NCI-H2029 treated with DMSO at 0.1 percent for 48 hours (cell line): ENCODE measurements at places on chromosomes 13 and 19.

DNA sequence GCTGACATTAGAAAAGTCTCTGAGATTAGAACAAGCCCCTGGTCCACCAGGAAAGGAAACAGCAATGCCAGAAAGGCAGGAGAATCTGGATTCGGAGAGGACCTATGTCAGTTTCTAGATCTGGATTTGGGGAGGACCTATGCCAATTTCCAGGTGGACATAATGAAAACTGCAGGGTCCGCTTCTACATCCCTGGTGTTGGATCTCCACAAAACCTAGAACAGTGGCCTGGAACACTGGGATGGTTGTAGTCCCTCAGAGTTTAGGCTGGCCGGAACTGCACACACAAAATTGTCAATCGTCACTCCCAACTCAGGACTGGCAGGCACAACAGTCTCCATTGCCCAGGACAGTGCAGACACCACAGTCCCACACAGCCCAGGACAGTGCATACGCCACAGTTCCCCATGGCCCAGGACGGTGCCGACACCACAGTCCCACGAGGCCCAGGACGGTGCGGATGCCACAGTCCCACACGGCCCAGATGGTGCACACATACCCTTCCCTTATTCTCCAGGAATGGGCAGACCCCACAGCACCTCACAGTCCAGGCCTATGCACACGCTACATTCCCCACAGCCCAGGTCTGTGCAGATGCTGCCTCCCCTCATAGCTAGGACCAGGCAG, 341.7 kb downstream of the UQCRFS1 start:
- no peak for DNase-seq

GRCh38 chr13:22243469-22244163, 572.7 kb downstream of the FGF9 start:
- no peak for DNase-seq

- no peak for DNase-seq
These were observed 163.6 kb downstream of the SPRY2 start for GRCh38 chr13:80177327-80177726.

DNA sequence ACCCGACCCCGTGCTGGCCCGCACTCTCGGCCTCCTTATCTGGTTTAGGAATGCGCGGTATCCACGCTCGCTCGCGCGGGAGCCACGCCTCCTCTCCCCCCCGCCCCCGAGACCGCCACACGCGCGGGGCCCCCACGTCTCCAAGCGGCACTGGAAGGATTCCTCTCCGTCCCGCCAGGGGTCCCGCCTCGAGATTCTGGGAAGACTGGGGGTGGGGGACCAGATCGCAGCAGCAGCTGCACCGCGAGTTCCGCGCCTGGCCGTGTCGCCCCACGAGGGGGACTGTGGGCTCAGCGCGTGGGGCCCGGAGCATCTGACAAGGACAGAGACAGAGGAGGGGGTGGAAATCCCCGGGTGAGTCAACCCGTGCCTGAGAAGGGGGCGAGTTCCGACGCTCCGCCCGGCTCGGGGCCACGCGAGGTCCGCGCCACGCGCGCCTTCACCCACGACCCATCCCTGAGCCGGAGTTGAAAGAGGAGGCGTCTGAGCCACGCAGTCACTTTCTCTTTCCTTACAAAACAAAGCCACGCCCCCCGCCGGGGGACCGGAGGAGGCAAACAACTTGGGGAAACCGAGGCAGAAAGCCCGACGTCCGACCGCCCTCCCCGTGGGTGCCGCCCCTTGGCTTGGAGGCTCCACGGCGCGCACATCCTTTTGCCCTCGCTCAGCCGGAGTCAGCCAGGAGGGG, 814 bp downstream of the S1PR2 start:
- no peak for DNase-seq

DNA sequence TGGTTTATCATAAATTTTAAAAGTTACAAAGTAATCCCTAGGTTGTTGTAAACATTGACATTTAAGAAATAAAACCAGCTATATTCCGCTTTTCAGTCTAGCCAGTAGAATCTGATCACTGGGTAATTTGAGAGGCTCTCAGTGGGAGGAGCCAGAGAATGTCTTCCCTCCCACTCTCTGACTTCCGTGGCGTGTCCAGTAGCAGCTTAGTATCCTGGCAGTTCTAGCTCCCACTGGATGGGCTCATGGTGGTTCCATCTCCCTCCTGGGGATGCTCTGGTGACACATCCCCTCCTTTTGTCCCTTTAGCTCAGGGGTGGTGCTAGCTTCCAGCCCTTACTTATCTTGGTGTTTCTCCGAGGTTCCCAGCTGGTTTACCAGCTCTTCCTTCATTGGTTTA, 34.5 kb downstream of the MTUS2 start:
- no peak for DNase-seq

GRCh38 chr13:22862478-22862877, 318.3 kb upstream of the SGCG start:
- no peak for DNase-seq

GRCh38 chr13:84543962-84544361, 661.7 kb upstream of the SLITRK1 start:
- DNase-seq, result no peak

GRCh38 chr13:52348983-52349780, 56.8 kb downstream of the THSD1 start:
- DNase-seq, result no peak

DNA sequence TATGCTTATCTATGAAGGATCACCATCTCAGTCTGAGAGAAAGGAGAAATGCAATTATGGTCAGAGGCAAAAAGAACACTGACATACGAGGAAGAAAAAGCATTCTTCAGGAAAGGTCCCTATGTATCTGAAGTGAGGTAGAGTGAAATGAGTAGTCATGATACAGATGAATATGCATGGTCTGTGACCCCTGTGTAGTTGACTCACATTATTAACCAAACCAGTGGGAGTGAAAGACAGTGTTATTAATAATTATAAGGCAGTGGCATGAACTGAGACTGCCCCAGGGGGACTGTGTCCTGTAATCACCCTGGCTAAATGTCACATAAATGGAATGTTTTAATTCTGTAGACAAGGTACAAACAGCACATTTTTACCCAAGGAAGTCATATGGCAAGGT, 1320.2 kb upstream of the PCDH9 start:
- DNase-seq, result no peak

- no peak for DNase-seq
These were observed 46.4 kb upstream of the F7 start for GRCh38 chr13:113058988-113059850.

- DNase-seq, result no peak
These were observed 9.7 kb upstream of the LRCH1 start for GRCh38 chr13:46543287-46543686.

DNA sequence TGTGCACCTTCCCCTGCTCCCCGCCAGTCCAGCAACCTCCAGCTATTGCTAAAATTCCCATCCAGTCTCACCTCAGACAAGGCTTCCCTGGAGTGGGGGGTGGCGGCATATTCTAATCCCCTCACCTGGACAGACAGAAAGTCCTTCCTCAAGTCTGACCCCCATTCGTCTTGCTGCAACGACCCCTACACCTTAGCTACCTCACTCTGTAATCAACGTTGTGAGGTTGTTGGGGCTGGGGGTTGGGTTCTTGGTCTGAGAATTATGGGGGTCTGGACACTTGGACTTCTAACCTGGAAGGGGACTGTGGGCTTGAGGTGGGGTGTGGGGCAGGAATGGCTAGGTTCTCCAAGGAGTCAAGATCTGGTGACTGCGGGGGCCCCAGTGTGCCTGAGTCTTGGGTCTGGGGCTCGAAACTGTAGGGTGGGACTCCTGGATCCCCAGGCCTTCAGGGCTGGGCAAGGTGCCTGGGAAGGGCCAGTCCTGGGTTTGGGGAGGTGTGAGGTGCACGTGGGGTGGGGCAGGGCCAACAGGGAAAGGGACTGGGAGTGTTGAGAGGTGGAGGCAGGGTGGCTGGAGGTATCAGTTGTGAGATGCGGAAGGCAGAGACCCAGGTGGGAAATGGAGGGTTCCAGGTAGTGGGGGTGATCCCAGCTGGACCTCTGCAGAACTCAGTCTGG, 1.3 kb downstream of the FOXA3 start:
- no peak for DNase-seq

- DNase-seq, result no peak
These were observed 1315.4 kb downstream of the EFNB2 start for GRCh38 chr13:105220063-105220462.

GRCh38 chr13:99385161-99385560, 78.0 kb upstream of the GPR183 start:
- DNase-seq, result no peak

- DNase-seq, result no peak
These were observed 3.8 kb downstream of the KDM4B start for GRCh38 chr19:4972509-4973230.

DNA sequence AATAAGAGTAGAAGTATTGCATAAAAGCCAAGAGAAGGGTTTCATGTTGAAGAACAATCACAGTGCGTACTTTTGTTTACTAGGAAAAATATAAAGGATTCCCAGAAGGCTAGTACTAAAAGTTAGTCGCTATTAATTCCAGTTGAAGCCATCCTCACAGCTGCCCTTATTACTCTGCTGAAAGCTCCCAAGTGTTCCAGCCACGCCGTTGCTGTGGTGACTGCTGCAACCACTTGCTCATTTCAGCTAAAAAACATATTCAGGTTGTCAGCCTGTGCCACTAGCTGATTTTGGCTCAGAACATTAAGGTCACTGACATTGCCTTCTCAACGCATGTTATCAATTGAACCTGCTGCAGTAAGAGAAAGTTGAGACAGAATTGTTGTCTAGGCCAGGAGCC, 87.1 kb upstream of the FNDC3A start:
- DNase-seq, result no peak

DNA sequence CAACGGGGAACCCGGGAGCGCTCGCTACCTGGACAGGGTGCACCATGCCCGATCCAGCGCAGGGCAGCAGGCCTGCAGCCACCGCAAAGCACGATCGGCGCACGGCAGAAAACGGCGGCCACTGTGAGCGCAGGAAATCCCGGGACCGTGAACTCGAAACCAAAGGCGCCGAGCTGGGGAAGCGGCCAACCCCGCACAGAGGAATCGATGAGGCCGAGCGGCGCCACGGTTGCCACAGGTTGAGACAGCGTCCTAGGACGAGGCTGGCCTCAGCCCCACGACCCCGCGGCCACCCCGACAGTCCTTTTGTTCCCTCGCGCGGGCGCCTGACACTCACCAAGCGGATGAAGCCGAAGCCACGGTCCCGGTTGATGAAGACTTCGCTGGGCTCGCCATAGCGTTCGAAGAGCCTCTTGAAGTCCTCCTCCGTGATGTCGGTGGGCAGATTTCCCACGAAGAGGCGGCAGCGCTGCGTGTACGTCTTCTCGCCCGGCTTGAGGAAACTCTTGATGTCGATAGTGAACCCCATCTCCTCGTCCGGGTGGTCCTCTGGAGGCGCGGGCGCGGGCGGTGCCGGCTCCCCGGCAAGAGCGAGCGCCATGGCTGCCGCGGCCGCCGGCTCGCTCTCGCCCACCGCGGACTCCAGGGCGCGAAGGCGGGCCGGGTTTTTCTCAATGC, 557 bp downstream of the PSPC1 start:
- no peak for DNase-seq

DNA sequence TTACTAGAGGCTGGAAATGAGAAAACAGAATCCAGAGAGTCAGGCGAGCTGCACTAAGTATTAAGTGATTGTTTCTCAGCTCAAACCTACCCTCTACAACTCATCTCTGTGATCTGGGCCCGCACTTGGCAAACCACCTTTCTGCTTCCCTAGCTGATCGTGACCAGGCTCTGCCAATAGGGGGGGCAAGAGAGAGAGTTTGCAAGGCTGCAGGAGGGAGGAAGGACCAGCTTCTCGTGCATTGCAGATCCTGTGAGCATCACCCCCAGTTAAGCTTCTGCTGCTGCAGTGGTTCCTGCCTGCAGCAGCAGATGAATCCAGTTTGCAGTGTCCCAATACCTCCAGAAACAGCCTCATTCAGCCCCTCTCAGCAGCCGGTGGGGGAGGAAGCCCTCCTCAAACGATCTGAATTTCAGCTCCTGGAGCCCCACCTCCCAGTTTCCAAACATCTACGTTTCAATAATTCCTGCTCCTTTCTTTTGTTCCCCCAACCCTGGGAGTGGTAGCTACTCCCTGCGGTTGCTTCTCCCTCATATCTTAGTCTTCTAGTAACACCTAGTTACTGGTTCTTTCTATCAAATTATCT, 20.0 kb downstream of the XRCC1 start:
- peak; percentile 48 for DNase-seq

DNA sequence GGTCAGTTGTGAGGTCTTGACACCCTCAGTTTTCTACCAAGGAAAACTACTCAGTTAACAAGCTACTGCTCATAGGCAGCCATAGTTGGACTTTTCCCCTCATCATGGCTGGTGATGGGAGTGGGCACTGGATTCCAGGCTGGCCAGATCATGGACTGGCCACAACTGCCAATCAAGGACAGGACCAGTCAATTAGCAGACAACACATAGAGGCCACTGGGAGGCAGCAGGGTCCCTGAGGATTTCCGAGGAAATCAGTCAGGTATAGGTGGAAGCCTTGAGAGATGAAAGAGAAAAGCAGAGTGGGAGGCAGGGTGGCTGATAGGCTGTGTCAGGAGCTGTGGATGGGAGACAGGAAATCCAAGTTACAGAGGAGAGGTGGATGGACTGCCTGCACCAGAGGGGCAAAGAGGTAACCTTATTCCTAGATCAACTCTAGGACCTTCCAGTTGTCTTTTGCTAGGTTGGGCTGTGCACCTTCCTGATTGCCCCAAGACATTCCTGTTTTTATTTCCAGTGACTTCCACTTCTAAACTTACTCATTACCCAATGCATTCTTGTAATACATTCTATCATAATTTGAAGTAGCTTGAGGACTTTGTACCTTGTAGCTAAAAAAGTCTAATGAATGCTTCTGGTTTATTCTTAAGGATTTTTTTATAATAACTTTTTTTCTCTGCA, 361.8 kb downstream of the KCNRG start:
- DNase-seq, result no peak

DNA sequence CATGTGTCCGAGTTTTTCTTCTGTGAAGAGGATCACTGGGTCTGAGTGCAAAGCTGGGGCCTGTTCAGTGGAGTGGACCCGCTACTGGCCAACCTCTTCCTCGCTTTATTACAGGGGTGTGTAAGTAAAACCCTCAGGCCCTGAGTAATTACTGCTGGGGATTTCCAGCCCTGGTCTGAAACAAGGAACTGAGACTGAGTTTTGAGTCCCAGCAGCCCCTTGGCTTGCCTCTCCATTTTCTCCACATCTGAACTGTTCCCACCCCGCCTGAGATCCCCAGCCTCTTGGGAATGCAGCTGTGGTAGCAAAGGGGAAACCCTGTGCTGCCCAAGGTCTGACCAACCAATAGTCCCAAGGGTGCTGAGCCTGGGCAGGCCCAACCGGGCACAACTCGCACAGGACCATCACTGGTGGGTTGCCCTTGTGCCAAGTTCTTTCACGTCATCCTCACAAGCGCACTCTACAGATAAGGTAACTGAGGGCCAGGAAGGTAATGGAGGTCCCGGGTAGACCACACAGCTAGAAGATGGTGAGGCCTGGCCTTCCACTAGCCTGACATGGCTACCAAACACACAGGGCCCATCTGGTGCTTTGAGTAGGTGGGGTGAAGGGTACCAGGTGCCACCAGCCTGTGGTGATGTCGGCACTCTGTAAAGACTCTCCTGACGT, 13.7 kb upstream of the SLC35E1 start:
- DNase-seq, result no peak

- no peak for DNase-seq
These were observed 4.9 kb downstream of the BAX start for GRCh38 chr19:48959341-48960239.

- peak; percentile 92 for DNase-seq
These were observed 572.8 kb downstream of the PCDH9 start for GRCh38 chr13:66657165-66657881.

- DNase-seq, result no peak
These were observed 590.8 kb upstream of the SPRY2 start for GRCh38 chr13:80931766-80932165.
